Smooth muscle cell of the umbilical artery (primary cell): ENCODE measurements at places on chromosomes 1 and 21. TPM values are rescaled to one million over a fixed set of nuclear protein-coding genes. Genes with fewer than 3 reads are reported as not detected.

The FCER1G gene
- total RNA-seq = 0.59 TPM in 1 of 2 replicates, not detected in the other

The WNT2B gene
- 0.89 and 3.0 TPM in 2 replicates for total RNA-seq

The EFCAB14 gene
- total RNA-seq = 33.3 and 62.9 TPM in 2 replicates

The TNFRSF14 gene
- total RNA-seq = 1.8 and 4.8 TPM in 2 replicates

The RHD gene
- not detected in 2 replicates for total RNA-seq

The PTGS2 gene
- total RNA-seq = 162 and 334 TPM in 2 replicates

The POLR3C gene
- total RNA-seq = 25.5 and 26.8 TPM in 2 replicates
